ENCODE measurements at places on chromosomes 7 and 10. TPM values are rescaled to one million over a fixed set of nuclear protein-coding genes. Genes with fewer than 3 reads are reported as not detected.

The TMEM236 gene
- 0.37 TPM for total RNA-seq

The RASA4B gene
- 0.81 TPM for total RNA-seq

DNA sequence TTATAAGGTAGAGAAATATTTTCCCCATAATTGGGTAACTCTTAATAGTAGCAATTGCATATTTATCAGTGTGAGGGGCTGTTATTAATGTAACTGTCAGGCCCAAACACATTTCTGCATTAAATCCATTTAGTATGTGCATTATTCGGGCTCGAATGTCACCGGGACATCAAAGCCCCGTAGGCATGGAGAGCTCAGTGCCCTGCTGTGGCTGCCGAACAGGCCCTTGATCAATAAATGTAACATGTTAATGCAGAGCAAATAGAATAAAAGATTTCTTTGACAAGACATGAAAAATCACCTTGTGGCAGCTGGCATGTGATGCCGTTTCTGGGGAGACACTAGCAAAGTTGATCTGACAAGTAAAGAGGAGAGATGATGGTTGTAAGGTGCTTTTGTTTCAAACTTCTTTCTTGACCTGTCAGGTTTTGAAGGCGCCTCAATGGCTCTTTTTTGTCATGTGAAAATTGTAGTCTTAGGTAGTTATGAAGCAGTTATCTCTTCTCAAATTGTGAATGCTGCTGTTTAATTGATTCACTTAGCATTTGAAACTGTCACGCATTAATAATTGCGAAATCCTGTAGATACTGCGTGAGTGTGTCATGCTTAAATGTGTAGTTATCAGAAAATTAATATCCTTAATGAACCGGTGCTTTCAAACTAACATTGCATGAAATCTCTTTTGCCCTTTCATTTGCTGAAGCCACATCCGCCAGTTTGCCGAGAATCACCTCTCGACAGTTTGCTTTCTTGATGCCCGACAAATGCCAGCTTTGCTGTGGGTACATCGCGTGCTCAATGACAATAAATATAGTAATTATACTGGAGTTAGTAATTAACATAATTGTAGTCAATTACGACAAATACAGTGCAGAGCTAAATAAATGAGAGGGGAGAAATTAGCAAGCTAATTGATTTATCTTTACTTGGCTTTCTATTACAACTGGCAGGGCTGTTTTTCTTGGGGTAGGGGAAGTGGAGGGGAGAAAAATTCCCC, 19.5 kb downstream of the LRMDA start:
- H3K4me3 ChIP-seq: no peak overlapping the region
- no peak for DNase-seq
- H3K4me1 ChIP-seq: peaks cover 6% of the 10 kb centered on the region
- no peak overlapping the region for H3K27ac ChIP-seq

DNA sequence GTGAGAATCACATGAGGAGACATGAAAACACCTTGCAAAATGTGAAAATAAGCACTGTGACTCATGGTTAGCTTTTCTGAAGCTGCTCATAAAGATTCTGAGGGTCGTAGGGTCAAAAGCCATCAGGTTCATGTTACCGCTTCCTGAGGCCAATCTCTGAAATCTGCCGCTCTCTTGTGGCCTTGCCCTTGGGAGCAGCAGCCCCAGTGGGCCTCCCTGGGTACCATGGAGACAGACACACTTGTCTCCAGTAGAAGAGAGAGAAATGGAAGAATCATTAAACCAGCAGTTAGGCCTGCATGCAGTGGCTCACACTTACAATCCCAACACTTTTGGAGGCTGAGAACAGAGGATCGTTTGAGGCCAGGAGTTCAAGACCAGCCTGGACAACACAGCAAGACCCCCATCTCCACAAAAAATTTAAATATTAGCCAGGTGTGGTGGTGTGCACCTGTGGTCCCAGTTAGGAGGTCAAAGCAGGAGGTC, 42.8 kb downstream of the NIPSNAP2 start:
- no peak overlapping the region for H3K4me3 ChIP-seq
- H3K27ac ChIP-seq: peak overlapping the region; percentile 7
- H3K27me3 ChIP-seq: no peaks in the 10 kb centered on the region
- peaks cover 14% of the 10 kb centered on the region for H3K4me1 ChIP-seq
- peaks cover 24% of the 10 kb centered on the region for H3K36me3 ChIP-seq

DNA sequence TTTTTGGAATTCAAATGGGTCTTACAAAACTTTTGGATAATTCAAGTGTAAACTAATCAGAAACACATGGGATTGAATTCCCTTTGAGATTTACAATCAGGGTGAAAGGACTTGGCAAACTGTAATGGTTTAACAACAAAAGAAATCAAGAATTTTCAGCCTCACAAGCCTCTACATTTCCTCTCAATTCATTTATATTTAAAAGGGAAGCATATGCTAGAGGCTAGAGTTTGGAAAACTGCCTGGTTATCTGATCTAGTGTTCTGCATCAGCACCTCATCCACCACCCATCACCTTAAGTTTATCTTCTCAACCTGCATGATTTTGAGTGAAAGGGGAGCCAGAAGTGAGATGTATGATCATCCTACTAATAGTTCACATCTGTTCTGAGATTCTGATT, 120.7 kb downstream of the TES start:
- no peak for DNase-seq
- H3K27me3 ChIP-seq: no peaks in the 10 kb centered on the region
- no peak overlapping the region for H3K27ac ChIP-seq

- H3K27me3 ChIP-seq: no peaks in the 10 kb centered on the region
- no peak overlapping the region for H3K27ac ChIP-seq
- peak; percentile 77 for DNase-seq
- H3K36me3 ChIP-seq: no peaks in the 10 kb centered on the region
- peaks cover 11% of the 10 kb centered on the region for H3K4me1 ChIP-seq
- H3K4me3 ChIP-seq: no peak overlapping the region
Observed at GRCh38 chr7:47945261-47946015, 2.8 kb downstream of the PKD1L1 start.

DNA sequence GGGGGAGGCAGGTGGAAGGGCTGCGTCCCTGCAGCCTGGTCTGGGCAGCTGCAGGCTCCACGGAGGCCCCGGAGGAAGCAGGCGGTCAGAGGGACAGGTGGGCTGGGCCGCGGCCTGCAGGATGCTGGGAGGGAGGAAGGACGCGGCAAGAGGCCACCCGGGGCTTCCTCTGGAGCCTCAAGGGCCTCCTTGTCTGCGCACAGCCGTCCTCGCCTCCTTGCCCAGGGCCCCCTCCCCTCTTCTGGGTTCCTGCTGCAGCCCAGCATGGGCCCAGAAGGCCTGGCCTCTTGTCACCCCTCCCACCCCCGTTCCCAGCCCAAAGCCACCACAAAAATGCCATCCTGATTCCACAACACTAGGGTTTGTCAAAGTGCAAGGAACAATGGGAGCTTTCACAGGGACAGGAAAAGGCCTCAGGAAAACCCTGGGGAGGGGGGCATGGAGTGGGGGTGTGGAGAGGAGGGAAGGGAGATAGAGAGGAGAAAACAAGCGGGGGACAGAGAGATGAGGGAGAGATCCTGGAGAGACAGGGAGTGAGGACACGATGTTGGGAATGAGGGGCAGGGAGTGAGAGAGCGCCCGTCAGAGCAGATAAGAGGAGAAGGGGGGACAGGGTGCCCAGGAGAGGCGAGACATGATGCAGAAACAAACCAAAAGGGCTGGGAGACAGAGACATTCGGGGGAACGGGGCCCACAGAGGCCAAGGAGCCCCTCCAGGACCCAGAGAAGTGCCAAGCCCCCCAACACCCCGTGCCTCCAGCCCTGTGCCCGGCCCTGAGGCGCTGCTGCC, 41.8 kb downstream of the ZCCHC24 start:
- no peak overlapping the region for H3K4me3 ChIP-seq
- no peak overlapping the region for H3K27ac ChIP-seq
- DNase-seq: no peak
- peaks cover 10% of the 10 kb centered on the region for H3K4me1 ChIP-seq

- peaks cover 39% of the 10 kb centered on the region for H3K27me3 ChIP-seq
- peak; percentile 38 for DNase-seq
- no peaks in the 10 kb centered on the region for H3K36me3 ChIP-seq
- no peak overlapping the region for H3K27ac ChIP-seq
- H3K4me3 ChIP-seq: no peak overlapping the region
- no peaks in the 10 kb centered on the region for H3K4me1 ChIP-seq
Observed at GRCh38 chr10:59750155-59750945, 2.9 kb downstream of the MRLN start.

Measured in MCF 10A (cell line).